Cardiac septum (tissue), 1 donor: ENCODE measurements at places on chromosomes 4 and X. TPM values are rescaled to one million over a fixed set of nuclear protein-coding genes. Genes with fewer than 3 reads are reported as not detected.

DNA sequence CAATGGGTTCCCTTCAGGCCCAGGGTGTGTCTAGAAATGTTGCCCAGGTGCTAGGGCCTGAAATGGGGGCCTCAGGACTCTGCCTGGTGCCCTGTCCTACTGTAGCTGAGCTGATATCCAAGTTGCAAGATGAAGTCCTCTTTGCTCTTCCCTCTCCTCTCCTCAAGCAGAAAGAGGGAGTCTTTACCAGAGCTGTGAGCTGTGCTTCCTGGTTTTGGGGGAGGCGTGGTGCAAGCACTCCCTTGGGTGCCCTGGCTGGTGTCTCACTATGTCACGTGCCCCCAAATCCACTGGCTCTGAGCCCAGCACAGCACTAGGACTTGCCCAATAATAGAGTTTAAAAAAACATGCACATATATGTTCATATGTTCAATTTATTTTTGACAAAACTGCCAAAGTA, 29.3 kb upstream of the CT47A1 start:
- DNase-seq: no peak

DNA sequence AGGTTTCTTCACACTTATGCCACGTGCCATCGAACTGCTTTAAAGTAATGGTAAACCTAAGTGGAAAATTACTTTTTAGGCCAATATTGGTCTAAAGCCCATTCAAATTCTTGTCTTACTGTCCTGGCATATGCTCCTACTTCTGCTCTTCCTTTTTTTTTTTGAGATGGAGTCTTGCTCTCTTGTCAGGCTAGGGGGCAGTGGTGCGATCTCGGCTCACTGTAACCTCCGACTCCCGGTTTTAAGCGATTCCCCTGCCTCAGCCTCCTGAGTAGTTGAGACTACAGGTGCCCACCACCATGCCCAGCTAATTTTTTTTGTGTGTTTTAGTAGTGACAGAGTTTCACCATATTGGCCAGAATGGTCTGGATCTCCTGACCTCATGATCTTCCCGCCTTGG, 129.0 kb upstream of the TECRL start:
- no peak for DNase-seq

GRCh38 chr4:176102414-176103063, 36.9 kb downstream of the WDR17 start:
- no peak for DNase-seq

- DNase-seq: no peak
Observed at GRCh38 chrX:113274791-113275190, 434.2 kb upstream of the AMOT start.

DNA sequence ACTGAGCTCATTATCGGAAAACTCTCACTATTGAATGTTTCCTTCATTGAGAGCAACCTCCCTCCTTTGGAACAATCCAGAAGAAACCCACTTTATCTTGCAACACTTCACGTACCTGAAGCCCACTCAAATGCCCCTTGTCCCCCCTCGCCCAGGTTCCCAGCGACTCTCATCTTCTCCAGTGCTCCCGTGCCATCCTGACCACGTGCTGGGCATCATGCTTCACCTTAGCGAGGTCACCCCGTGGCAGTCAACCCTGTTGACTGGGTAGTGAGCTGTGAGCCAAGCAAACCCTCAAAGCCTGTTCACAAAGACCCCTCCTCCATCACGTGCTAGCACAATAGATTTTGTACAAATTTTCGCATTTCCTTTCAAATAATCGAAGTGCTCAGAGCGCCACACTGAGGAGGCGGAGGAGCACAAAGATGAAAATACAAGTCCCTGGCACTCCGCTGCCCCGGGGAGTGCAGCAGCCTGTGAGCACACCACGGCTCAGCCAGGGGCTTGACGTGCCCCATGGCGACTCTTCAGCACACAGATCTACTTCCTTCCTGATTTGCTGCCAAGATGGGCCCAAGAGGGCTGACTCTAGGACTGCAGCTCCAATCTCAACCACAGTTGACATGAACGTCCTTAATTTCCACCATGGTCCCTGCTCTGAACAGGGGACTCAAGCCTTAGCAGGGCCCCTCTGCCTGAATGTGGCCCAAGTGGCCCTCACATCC, 15.6 kb downstream of the PDZD4 start:
- no peak for DNase-seq

TMSB4X gene
- 921 TPM for total RNA-seq

ADAM29 gene
- not detected for total RNA-seq

HTRA3 gene
- 50.8 TPM for total RNA-seq
